ENCODE measurements at places on chromosomes 16 and 17.

DNA sequence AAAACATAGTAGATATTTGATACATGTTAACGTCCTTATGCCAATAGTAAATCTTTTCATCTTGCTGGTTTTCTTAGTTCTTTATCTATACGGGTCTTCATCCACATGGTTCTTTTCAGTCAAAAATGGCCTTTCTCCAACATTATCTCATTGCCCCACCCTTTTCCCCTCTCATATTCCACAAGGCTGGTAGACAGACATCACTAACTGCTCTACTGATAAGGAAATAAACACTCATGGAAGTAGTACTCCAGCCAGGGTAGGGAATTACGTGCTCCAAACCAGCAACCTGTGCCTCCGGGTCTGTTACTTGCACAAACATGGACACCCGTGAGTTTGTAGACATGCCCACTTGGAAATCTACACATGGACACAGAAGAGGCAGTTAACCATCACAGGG, 141.4 kb downstream of the XYLT1 start:
- no peak for DNase-seq

GRCh38 chr17:28147017-28147416, 104.5 kb downstream of the NLK start:
- no peak for DNase-seq

GRCh38 chr17:42780851-42781638, 635 bp downstream of the WNK4 start:
- no peak for DNase-seq

DNA sequence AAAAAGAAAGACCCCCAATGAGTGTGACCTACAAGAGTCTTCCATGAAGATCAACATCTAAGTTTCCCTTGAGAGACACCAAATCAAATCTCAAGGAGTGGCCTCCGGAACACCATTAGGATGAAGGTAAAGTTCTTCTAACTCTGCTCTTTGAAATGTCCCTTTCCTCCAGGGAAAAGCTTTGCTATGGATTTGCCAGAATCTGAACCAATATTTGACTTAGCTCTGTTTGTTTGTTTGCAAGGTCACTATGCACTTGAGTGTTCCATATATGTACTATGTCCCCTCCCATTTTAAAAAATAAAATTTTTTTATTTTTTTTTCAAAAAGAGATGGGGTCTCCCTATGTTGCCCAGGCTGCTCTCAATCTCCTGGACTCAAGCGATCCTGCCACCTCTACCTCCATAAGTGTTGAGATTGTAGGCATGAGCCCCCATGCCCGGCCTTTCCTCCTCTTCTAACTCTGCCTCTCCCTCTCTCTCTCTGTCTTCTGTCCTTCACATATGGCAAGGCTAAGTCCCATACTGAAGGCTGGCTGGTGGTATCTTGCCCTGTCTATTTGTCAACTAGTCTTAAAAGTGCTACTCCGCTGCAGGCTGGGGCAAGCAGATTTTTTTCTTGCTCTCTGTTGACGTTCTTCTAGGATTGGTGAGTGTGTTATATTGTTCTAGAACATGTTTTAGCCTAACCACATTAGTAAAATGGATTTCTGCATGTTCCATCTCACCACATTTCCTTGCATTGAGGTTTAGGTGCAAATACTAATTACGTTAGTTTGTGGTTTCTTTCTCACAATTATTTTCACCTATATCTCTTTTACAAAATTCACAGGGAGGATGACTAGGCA, 276.7 kb upstream of the DYNLRB2 start:
- no peak for DNase-seq

DNA sequence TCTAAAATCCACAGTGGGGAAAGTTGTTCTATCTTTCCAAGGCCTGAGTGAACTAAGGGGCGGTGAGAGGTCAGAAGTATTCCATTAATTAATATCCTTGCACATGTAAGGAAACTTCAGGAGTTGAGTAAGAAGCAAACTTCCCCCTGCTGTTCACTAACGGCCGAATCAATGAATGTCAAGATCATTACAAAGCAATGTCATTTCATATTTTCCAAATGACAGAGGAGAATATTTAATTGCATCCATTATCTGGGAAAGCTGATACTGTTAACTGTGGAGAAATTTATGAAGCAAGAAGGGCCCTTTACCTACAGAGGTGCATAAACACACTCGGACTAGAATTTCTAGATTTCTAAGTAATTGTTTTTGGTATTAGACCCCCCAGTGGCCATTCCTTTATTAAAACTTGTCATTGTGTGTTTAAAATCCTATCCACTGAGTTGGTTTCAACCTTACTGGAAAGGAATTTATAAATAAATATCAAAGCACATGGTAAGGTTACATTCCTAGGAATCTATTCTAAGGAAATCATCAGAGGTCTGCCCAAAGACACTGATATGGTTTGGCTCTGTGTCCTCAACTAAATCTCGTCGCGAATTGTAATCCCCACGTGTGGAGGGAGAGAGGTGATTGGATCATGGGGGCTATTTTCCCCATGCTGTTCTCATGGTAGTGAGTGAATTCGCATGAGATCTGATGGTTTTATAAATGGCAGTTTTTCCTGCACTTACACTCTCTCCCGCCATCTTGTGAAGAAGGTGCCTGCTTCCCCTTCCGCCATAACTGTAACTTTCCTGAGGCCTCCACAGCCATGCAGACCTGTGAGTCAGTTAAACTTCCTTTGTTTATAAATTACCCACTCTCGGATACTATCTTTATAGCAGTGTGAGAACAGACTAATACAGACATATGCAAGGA, 20.4 kb upstream of the SMURF2 start:
- no peak for DNase-seq

- no peak for DNase-seq
Observed at GRCh38 chr17:73686961-73687360, 42.7 kb upstream of the SDK2 start.

DNA sequence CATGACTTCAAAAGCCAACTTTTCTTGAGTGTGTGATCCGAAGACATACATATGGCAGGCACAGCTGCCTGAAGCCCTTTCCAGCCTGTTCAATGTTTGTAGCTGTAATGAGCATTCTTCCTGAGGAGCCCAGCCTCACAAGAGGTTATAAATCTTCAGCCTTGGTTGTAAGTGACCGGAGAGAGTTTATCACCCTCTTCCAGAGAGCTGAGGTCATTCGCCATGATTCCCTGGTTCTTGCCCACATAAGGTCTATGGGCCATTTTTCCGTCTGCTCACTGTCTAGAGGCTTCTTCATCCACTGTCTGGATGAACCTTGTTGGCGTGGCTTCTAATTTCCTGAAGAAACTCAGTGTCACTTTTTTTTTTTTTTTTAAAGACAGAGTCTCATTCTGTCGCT, 9.7 kb upstream of the CSF3 start:
- DNase-seq: no peak

- no peak for DNase-seq
Observed at GRCh38 chr17:73336408-73337329, 24.9 kb upstream of the CDC42EP4 start.

DNA sequence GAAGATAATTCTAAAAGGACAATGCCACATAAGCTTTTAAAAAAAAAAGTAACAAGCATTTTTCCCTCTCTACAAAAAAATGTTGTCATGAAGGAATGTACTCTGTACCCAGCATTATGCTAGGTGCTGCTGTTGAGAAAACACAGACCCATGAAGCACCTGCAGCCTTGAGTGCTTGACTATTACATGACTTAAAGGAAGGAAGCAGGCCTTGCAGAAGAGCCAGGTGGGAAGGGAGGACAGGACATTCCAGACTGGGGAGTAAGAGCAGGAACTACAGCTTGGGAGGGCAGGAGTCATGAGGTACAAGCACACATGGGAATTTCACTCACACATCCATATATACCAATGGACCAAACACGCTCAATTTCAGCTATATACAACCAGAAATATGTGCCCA, 3.8 kb downstream of the MYO1D start:
- DNase-seq: no peak

- no peak for DNase-seq
Observed at GRCh38 chr17:1227917-1228780, 42.1 kb upstream of the BHLHA9 start.

GRCh38 chr16:63617990-63618763, 1503.7 kb downstream of the CDH11 start:
- DNase-seq: no peak

GRCh38 chr17:42759982-42760651, 910 bp upstream of the RAMP2 start:
- DNase-seq: no peak

DNA sequence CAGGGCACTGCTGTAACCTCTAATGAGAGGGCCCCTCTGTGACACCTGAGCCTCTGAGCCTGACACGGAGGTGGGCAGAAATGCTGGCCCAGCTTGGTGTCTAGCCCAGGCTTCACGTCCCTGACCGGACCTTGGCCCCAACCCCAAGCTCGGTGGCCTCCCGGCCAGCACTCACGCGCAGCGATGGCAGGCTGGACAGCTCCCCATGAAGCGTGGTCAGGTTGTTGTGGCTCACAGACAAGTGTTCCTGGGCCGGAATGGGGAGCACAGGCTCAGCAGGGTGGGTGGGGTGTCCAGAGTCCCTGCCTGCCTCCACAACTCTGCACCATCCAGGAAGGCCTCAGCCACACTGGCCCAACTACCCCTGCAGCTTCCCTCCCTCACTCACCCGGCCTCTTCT, 2.2 kb downstream of the FLII start:
- no peak for DNase-seq

DNA sequence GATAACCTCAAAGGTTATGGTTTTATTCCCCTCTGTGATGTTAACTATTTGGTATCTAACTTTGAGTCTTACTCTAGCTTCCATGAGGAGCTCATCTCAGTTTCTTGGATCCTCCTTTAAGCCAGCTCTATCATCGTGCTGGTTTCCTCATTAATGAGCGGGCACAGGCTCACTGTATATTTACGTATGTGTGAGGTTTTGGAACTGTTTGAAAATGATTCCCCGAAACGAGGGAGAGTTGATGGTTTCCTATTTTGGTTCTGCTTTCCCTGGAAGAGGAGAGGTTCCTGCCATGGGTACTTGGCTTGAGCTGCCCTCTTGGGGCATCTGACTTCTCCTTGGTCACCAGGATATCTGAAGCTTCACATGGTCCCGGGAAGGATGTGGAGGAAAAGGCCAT, 32.7 kb upstream of the PIK3R6 start:
- no peak for DNase-seq

Measured in stimulated activated CD8-positive, alpha-beta memory T cell treated with anti-CD3 and anti-CD28 coated beads, Interleukin-4, amount 100 ng/mL, for 1 hour (primary cell).